CD4-positive, alpha-beta T cell treated with Interleukin-21 for 1 hour (primary cell): ENCODE measurements at places on chromosomes 11 and 22.

DNA sequence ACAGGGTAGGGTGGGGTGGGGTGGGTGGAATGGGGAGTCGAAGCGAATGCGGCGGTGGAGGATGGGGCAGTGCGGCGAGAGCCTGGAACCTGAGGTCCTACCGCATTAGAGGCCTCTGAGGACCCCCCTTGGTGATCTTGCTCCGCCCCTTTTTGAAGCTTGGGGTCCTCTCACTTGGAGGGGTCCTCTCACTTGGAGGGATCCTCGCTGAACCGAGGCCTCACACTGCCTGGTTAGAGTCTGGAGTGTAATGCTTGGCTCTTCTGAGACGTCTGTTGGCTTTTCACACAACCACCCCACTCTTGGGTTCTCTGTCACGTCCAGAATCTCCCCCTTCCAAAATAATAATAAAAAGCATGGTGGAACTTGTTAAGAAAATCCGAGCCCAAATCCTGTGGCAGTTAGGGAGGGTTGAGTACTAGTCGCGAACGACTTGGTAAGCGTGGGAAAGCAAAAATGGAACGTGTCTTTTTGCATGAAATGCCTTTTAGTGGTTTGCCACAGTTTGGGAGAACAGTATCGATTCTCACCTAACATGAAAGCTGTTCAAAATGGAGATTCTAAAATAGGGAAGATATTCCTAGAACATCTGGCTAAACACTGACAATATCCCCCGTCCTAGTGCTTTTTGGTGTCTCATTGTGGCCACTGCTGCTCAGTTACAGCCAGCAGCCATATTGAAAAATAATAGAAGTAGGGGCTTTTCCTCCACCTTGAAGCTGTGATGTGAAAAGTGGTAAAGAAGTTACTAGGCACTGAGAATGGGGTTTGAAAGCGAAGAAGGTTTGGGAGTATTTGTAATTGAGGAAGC, 822 bp downstream of the RBX1 start:
- peak; percentile 44 for DNase-seq

- DNase-seq = no peak
Observed at GRCh38 chr11:10288881-10289764, 4.9 kb downstream of the SBF2 start.

DNA sequence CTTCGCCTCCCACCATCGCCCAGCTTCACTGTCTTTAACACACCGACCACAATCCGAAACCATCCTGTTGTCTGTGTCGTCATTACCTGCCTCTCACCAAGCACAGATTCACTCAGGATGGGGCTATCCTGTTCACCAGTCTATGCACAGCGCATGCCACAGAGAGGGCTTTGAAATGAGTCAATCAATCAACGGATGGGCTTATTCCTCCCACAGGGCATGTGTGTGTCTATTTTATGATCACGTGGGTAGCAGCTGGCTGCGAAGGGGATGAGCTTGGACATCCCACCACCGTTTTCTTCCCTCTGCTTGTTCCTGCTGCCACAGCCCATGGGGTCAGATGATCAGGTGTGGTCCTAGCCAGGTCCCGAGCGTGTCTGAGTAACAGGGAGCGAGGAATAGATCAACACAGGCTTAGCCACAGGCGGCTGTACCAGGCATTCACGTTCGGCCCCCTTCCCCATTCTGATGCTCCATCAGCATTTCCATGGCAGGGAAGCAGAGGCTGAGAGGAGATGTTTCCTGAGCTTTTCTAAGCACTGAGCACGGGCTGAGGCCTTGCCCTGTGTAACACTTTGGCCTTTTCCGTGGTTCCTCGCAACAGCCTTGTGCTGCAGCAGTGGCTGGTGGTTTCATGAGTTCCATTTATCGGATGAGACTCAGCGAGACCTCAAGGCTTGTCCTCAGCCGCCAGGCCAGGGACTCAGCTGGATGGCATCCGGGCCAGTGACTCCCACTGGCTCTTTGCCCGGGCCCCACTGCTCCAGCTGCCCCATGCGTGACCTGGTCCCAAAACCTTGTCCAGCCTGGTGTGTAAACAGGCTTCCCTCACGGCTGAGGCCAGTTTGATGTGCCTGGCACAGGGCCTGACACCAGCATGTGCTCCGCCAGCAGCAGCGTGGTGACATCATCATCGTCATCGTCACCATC, 48.1 kb upstream of the FGF3 start:
- DNase-seq = no peak

DNA sequence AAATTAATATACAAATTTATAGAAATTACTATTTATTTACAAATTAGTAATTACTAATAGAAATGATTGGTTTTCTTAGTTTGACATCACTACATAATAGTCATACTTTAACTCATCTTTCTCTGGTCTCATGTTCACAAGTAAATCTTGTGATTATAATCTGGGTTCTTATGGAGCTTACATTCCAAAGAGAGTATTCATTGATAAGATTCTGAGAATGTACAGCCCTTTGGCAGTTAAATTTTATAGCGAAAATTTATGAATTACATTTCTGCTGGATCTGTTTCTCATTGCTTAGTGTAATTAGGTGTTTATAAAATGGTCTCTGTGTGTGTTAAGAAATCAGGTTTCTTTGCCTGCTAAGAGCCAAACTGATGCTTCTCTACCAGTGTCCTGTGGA, 175.2 kb downstream of the TMEM135 start:
- DNase-seq = no peak

DNA sequence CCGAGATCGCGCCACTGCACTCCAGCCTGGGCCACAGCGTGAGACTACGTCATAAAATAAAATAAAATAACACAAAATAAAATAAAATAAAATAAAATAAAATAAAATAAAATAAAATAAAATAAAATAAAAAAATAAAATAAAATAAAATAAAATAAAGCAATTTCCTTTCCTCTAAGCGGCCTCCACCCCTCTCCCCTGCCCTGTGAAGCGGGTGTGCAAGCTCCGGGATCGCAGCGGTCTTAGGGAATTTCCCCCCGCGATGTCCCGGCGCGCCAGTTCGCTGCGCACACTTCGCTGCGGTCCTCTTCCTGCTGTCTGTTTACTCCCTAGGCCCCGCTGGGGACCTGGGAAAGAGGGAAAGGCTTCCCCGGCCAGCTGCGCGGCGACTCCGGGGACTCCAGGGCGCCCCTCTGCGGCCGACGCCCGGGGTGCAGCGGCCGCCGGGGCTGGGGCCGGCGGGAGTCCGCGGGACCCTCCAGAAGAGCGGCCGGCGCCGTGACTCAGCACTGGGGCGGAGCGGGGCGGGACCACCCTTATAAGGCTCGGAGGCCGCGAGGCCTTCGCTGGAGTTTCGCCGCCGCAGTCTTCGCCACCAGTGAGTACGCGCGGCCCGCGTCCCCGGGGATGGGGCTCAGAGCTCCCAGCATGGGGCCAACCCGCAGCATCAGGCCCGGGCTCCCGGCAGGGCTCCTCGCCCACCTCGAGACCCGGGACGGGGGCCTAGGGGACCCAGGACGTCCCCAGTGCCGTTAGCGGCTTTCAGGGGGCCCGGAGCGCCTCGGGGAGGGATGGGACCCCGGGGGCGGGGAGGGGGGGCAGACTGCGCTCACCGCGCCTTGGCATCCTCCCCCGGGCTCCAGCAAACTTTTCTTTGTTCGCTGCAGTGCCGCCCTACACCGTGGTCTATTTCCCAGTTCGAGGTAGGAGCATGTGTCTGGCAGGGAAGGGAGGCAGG, at the start of gene GSTP1:
Gene GSTP1 (plus strand): TSS at position 566 of the 958 bp plus-strand sequence. CDS start 32 bp downstream, at position 598.
- peak; percentile 76 for DNase-seq

DNA sequence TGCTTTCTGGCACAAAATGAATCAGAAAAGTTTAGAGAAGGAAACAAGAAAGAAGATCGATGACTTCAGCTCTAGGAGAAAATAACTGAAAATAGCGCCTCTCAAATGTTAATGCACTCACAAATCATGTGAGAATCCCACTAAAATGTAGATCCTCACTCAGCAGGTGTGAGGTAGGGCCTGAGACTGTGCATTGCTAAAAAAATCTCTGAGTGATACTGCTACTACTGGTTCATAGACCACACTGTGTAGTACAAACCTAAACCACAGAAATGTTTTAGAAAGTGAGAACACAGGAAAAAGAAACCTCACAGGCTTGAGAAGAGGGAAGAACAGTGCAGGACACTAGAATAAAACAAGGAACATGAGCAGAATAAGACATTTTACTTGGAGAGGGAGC, 2.0 kb downstream of the OR8D4 start:
- no peak for DNase-seq

DNA sequence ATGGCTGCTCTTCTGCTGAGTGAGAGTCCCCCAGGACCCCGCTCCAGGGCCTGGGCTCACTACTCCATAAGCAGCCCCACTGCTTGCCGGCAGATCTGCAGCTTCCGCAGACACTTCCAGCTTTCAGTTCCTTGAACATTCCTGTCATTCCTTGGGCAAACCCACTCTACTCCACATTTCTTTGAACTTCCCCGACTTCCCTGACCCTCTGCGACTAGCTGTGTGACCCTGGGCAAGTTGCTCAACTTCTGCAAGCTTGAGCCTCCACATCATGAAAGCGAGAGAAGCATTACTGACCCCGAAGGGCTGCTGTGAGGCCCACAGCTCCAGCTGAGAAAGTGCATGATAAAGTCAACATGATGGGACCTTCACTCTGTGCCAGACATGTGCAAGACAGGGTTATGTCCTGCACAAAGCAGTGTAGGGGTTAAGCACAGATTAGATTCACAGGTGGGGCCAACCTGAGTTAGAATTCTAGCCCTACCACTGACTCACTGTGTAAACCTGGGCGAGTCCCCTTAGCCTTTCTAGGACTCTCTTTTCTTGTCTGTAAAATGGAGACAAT, 51.8 kb downstream of the THAP12 start:
- no peak for DNase-seq

DNA sequence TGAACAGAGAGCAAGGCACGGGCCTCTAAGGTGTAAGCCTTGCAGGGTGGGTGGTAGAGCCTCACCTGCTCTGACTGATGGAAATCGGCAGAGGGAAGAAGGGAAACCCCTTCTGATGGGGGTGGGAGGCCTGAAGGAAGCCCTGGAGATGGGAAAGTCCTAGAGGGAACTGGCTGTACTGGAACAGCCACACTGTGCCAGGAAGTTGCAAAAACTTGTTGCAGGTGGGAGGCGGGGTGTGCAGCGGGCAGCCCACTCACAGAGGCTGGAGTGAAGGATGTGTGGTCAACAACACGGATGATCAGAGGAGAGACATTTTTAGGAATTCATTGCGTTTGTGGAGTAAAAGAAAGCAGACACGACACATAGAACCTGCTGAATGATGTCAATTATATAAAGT, 91.3 kb downstream of the ZC3H12C start:
- no peak for DNase-seq

- DNase-seq = no peak
Observed at GRCh38 chr11:12529041-12529440, 145.2 kb upstream of the TEAD1 start.

GRCh38 chr11:117084992-117085391, 13.2 kb downstream of the SIK3 start:
- DNase-seq = no peak

DNA sequence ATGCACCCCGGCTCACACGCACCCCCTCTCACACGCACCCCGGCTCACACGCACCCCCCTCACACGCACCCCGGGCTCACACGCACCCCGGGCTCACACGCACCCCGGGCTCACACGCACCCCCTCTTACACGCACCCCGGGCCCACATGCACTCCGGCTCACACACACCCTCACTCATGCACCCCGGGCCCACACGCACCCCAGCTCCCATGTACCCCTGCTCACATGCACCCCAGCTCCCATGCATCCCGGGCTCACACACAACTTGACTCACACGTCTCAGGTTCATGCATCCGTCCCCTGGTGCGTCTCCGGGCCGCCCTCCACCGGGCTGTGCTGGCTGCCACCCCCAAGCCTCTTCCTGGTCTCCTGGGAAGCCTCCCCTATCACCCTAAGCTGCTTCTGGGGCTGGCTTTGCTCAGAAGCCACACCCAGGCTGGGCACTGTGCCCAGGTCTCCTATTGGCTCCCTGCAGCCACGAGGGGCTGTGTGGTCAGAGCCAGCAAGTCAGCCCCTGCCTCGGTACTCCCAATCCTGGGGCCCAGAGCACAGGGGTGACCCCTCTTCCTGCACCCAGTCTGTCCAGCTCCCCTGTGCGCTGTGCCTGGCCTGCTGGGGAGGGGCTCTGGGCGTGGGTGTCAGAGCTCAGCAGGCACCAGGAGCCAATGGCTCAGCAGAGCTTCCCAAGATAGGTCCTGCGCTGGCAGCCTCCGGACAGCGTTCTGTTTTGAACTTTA, 16.9 kb downstream of the TSPAN4 start:
- no peak for DNase-seq

DNA sequence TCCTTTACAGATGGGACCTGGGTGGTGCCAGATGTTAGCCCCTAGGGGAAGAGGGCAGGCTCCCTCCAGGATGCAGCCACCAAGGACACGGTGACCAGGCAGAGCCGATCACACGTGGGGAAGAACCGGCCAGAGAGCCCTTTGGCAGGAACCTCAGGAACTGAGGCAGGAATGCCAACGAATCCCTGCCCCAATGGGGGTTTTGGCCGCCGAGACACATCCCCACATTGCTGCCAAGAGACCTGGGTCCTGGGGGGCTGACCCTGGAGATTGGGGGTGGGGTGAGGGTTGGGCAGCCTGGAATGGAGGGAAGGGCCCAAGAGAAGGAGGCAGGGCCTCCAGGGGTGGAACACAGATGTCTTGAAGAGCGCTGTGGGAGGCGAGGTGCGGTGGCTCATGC, 28.7 kb upstream of the LMO1 start:
- no peak for DNase-seq

DNA sequence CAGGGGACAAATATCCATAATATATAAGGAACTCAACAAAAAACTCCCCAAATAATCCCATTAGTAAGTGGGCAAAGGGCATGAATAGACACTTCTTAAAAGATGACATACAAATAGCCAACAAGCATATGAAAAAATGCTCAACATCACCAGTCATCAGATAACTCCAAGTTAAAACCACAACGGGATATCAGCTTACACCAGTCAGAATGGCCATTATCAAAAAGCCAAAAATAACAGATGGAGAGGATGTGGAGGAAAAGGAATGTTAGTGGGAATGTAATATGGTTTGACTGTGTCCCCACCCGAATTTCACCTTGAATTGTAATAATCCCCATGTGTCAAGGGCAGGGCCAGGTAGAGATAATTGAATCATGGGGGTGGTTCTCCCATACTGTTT, 350.1 kb downstream of the GUCY1A2 start:
- no peak for DNase-seq

GRCh38 chr11:120815319-120816100, 208.4 kb upstream of the TBCEL start:
- DNase-seq = no peak

GRCh38 chr11:132310390-132311375, 940.3 kb downstream of the NTM start:
- no peak for DNase-seq
